NCI-H1930 (cell line): ENCODE measurements at places on chromosomes 5 and 9.

DNA sequence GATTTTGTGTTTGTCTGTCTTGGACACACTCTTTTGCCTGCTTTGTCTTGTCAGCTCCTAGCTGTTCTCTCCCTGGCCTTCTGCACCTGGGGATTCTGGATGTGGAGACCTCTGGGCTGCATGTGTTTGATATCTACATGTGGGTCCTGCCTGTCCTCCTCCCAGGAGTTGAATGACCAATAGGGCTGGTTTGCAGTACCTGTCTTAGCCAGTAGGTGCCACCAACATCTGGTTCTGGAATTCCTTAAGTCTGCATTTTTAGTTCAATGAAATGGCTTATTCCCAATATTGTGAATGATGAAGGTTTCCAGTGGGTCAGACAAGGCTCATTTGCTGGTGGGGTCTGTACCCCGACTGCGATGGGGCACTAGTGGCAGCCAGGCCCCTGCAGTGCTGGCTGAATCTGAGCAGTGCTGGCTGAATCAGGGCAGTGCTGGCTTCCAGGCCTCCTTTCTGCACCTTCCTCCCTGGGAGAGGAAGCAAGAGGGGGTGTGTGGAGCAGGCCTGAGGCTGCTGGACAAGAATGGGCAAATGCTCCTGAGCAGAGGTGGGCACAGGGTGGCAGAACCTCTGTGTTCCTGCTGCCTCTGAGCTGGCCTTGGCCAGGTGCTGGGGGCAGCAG is 73.3 kb downstream of the RXRA start:
- no peak for DNase-seq

GRCh38 chr9:85040821-85041465 is 371.4 kb downstream of the NTRK2 start:
- DNase-seq: no peak

GRCh38 chr9:80156262-80156661 is 584.5 kb downstream of the TLE4 start:
- DNase-seq: no peak

- no peak for DNase-seq
Observed at GRCh38 chr9:99096409-99096808, 8.5 kb upstream of the TGFBR1 start.

- DNase-seq: no peak
Observed at GRCh38 chr5:125981016-125981415, 442.2 kb upstream of the GRAMD2B start.

DNA sequence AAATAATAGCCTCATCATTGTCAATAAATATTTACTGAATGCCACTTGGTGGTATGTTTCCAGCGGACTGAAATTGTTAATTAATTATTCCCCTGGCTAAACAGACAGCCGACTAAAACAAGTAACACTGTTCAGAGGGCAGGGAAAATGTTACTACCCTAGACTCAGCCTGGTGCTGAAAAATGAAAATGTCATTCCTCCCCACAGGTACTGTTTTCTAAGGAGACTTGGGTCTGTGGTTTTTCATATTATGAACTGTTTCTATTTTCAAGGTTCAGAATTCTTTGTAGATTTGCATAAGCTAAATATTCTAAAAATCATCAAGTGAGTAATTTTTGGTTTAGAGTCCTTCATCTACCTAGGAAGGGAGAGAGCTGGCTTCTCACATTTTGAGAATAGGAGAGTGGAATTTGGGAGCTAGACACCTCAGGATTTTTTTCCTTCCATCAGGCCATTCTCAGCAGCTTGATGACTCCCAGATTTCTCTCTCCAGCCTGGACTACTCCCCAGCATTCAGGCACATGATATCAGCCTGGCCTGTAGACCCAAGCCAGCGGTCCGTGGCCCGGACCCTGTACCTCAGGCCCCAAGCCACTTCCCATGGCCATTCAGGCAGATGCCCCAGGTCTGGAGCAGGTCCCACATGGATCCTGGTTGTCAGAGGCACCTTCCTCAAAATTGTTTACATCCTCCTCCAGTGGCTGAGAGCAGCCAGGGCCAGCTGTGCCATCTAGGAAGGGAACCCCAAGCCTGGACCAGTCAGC is 24.4 kb downstream of the BHMT start:
- no peak for DNase-seq

GRCh38 chr5:98296426-98296825 is 477.0 kb upstream of the RGMB start:
- DNase-seq: no peak

- DNase-seq: no peak
Observed at GRCh38 chr9:117957267-117957666, 253.1 kb downstream of the TLR4 start.

- no peak for DNase-seq
Observed at GRCh38 chr9:82024908-82025307, 36.3 kb downstream of the SPATA31D1 start.

GRCh38 chr5:120146787-120147186 is 317.3 kb upstream of the PRR16 start:
- DNase-seq: no peak

GRCh38 chr5:138884094-138884493 is 9.0 kb upstream of the LRRTM2 start:
- no peak for DNase-seq

- DNase-seq: peak; percentile 19
Observed at GRCh38 chr9:131277287-131277909, 1.1 kb upstream of the FAM78A start.

- no peak for DNase-seq
Observed at GRCh38 chr5:36939969-36940858, 63.6 kb downstream of the NIPBL start.

DNA sequence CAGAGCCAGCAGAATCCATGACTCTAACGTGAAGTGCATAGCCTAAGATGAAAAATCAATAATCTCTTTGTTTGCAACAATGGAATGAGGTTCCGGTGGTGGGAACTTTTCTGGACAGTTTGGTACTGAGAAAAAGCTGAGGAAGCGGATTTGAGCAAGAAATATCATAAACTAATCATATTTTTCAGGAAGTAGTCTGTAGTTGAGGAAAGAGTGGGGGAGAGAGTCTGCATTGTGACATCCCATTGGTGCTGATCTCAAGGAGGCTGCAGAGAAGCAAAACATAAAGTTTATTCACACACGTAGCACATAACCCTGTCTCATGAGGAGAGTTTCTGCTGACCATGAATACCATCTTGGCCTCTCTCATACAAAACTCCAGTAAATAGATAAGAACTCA is 15.8 kb upstream of the FCHO2 start:
- DNase-seq: no peak

- DNase-seq: no peak
Observed at GRCh38 chr5:40360685-40361084, 319.0 kb upstream of the PTGER4 start.
